ENCODE measurements at places on chromosomes 16 and 17. TPM values are rescaled to one million over a fixed set of nuclear protein-coding genes. Genes with fewer than 3 reads are reported as not detected.

Gene FZD2
- 8.8 TPM for total RNA-seq

Gene CCL17
- not detected for total RNA-seq

Gene USP6
- not detected for total RNA-seq

Gene OGFOD3
- total RNA-seq: 39.2 TPM

Gene CDH11
- 258 TPM for total RNA-seq

Gene CSH1
- not detected for total RNA-seq

Gene CSH2
- total RNA-seq: not detected

Gene LHX1
- total RNA-seq: not detected

Gene PSMD3
- 116 TPM for total RNA-seq

Gene HOXB13
- total RNA-seq: not detected

Gene RNF43
- total RNA-seq: not detected

Gene ENPP7
- not detected for total RNA-seq

Gene EVPLL
- total RNA-seq: not detected

Gene CD300A
- total RNA-seq: not detected

Gene FAM171A2
- 7.2 TPM for total RNA-seq

Gene HP
- total RNA-seq: 2.8 TPM
